CD4-positive, CD25-positive, alpha-beta regulatory T cell (primary cell): ENCODE measurements at places on chromosomes 12 and 14. TPM values are rescaled to one million over a fixed set of nuclear protein-coding genes. Genes with fewer than 3 reads are reported as not detected.

The DLK1 gene
- total RNA-seq, result not detected

The HELB gene
- total RNA-seq, result 85.5 TPM

The ARHGEF25 gene
- 0.64 TPM for total RNA-seq

The GLTP gene
- total RNA-seq, result 31.1 TPM

The PUS7L gene
- 16.1 TPM for total RNA-seq

The SALL2 gene
- 2.8 TPM for total RNA-seq

The ZNF10 gene
- total RNA-seq, result 24.2 TPM

The RTN1 gene
- 0.42 TPM for total RNA-seq

The SLC17A8 gene
- not detected for total RNA-seq

The GMPR2 gene
- 49.0 TPM for total RNA-seq

The PLEKHD1 gene
- 0.25 TPM for total RNA-seq

The HOXC9 gene
- not detected for total RNA-seq

The BMAL2 gene
- 2.2 TPM for total RNA-seq

The TAS2R31 gene
- total RNA-seq, result 4.2 TPM

The DCAF5 gene
- 56.9 TPM for total RNA-seq

The PABPN1 gene
- total RNA-seq, result 188 TPM

The HOXC13 gene
- total RNA-seq, result not detected

The LRP1 gene
- total RNA-seq, result 3.9 TPM

The SLCO1B1 gene
- total RNA-seq, result not detected

The PIP4K2C gene
- 35.8 TPM for total RNA-seq

The NR1H4 gene
- not detected for total RNA-seq

The TRHDE gene
- total RNA-seq, result not detected

The CLEC1B gene
- 2.6 TPM for total RNA-seq

The CISTR gene
- total RNA-seq, result not detected

The CHGA gene
- not detected for total RNA-seq

The DPY19L2 gene
- 0.84 TPM for total RNA-seq

The CCDC88C gene
- total RNA-seq, result 466 TPM

The IRAK3 gene
- total RNA-seq, result 3.6 TPM

The HVCN1 gene
- 6.1 TPM for total RNA-seq

The ACVRL1 gene
- total RNA-seq, result not detected

The SMARCD1 gene
- 75.2 TPM for total RNA-seq

The IL22 gene
- total RNA-seq, result not detected

The INSM2 gene
- not detected for total RNA-seq

The KRT83 gene
- total RNA-seq, result not detected

The TAS2R19 gene
- total RNA-seq, result 1.2 TPM

The ARG2 gene
- 4.3 TPM for total RNA-seq

The ANO4 gene
- total RNA-seq, result not detected

The SP1 gene
- total RNA-seq, result 79.0 TPM

The IAPP gene
- not detected for total RNA-seq

The MGAT2 gene
- total RNA-seq, result 32.0 TPM

The DEGS2 gene
- total RNA-seq, result not detected

The STAB2 gene
- total RNA-seq, result not detected

The MAP3K9 gene
- 15.7 TPM for total RNA-seq

The RNU4-1 gene
- total RNA-seq, result 1,793 TPM

The PLD4 gene
- not detected for total RNA-seq

The BCL11B gene
- total RNA-seq, result 210 TPM

The NPAS3 gene
- not detected for total RNA-seq
